ENCODE measurements at places on chromosomes 5 and 9. TPM values are rescaled to one million over a fixed set of nuclear protein-coding genes. Genes with fewer than 3 reads are reported as not detected.

The COL23A1 gene
- 0.40 TPM for total RNA-seq

The CXXC5 gene
- 39.1 TPM for total RNA-seq

The DBH gene
- not detected for total RNA-seq

The FNIP1 gene
- 31.0 TPM for total RNA-seq

The RRAGA gene
- total RNA-seq = 53.0 TPM

The PPIC gene
- 34.9 TPM for total RNA-seq

The NOXA1 gene
- total RNA-seq = 0.87 TPM

The LURAP1L gene
- 1.7 TPM for total RNA-seq

The STK32A gene
- total RNA-seq = under 0.01 TPM

The PDE6A gene
- not detected for total RNA-seq

The FAM163B gene
- not detected for total RNA-seq

The ISL1 gene
- not detected for total RNA-seq

The TSSK1B gene
- total RNA-seq = not detected

The SLC25A2 gene
- 0.20 TPM for total RNA-seq

The CCDC192 gene
- not detected for total RNA-seq

The FOXD4L6 gene
- total RNA-seq = under 0.01 TPM

Data from lung microvascular endothelial cell (primary cell).